ENCODE measurements at places on chromosomes 3 and 15.
A peak's percentile ranks its signal among the peaks of the same experiment; 100 is the strongest.

- no peak for DNase-seq
These were observed 6.2 kb upstream of the MYL3 start for GRCh38 chr3:46869440-46869839.

- no peak for DNase-seq
These were observed 498.6 kb upstream of the ATP11B start for GRCh38 chr3:182294696-182295095.

DNA sequence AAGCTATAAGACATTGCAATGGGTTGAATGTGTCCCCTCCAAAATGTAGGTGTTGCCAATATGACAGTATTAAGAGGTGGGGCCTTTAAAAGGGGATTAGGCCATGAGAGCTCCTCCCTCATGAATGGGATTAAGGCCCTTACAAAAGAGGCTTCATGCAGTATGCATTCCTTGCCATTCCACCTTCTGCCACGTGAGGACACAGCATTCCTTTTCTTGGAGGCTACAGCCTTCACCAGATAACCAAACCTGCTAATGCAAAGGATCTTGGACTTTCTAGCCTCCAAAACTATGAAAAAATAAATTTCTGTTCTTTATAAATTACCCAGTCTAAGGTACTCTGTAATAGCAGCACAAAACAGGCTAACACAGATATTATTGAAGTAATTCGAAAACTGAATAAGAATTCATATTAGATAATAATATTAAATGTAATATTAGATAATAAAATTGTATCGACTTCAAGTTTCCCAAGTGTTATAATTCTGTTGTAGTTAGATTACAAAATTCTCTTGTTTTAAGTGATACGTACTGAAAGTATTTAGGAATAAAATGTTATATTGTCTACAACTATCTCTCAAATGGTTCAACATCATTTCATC, 29.4 kb upstream of the ATP8B4 start:
- DNase-seq = no peak

- no peak for DNase-seq
These were observed 6.8 kb upstream of the RTP2 start for GRCh38 chr3:187709155-187709554.

DNA sequence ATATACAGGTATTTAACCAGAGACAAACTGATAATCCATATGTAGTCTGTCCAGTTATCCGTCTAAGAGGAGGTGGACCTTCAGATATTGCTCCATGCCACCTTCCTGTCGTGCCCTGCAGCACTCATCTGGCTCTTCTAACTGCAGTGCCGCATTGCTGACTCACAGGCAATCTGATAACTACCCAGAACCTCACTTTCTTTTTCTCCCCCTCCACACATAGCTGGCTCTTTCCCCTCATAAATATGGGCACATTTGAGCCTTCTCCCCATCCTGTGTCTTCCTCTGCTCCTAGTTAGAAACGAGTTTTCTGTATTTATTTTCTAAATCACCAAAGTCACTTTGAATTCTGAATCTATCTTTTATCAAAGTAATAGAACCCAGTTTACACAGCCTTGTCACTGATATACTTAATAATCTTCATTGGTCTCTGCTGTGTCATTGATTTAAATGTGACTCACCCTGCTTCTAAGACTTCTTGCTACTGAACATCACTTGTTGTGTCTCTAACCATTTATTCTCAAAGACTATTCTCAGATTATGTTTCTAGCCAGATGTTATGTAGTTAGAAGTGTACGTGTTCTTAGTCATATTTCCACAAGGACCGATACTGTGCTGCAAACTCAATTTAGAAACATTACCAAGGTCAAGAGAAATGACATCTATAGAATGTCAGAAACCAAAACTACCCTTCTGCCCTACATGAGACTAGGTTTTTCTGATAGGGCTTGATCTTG, 17.4 kb upstream of the KCNMB2 start:
- no peak for DNase-seq

DNA sequence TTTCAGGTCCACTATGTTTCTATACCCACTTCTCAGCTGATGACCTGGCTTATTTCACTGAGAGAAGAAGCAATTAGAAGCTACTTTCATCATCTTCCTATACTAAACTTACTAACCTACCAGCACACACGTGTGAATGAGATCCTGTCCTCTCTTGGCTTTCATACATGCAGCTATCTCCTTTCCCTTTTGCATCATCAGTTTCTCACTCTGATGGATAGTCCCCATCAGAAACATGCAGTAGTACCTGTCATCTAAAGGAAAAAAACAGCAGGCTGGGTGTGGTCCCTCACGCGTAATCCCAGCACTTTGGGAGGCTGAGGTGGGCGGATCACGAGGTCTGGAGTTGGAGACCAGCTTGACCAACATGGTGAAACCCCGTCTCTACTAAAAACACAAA, 237.6 kb upstream of the C2CD4B start:
- no peak for DNase-seq

DNA sequence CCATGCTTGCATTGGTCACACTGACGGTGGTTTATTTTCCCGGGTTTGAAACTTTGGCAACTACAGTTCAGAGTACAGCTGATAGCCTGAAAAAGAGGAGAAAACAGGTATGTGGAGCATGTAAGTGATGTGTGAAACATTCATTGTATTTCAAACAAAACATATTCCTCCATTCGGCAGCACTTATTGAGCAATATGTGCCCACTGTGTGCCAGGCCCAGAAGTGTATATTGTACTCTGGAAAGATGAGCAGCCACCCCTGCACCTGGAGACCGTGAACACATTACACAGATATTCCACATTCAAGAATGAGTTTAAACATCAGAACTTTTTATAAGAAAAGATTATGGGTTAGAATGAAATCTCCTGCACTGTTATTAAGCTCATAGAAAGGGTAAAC, 16.3 kb downstream of the BNC1 start:
- no peak for DNase-seq

GRCh38 chr3:50222169-50222528, 13.9 kb upstream of the GNAI2 start:
- DNase-seq = no peak

- DNase-seq = peak; percentile 28
These were observed 384.3 kb upstream of the RARB start for GRCh38 chr3:25043749-25044148.

DNA sequence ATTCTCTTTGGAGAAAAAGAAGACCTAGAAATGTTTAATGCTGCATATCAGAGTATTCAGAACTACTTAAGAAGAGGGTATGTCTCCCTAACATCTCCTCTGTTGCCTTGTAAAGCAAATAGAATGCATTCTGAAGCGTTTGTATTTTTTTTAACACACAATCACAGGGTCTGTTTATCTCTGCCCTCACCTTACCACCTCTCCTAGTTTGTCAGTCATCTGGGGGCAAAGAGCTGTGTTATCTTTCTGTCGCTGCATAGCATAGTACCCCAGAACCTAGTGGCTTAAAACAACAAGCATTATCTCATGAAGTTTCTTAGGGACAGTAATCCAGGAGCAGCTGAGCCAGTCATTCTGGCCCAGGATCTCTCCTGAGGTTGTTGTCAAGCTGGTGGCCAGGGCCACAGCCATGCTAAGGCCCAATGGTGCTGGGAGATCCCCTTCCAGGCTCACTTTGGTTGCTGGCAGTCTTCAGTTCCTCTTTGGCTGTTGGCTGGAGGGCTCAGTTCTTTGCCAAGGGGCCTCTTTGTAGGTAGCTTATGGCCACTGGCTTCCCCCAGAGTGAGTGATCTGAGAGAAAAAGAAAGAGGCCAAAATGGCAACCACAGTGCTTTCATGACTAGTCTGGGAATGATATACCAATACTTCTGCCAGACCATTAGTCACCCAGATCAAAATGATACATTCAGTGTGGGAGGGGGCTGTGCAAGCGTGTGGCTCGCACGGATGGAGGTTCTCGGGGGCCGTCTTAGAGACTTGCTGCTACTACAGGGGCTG, 17.8 kb downstream of the EDEM1 start:
- no peak for DNase-seq

GRCh38 chr15:40981186-40981585, 27.9 kb downstream of the CHAC1 start:
- DNase-seq = no peak

DNA sequence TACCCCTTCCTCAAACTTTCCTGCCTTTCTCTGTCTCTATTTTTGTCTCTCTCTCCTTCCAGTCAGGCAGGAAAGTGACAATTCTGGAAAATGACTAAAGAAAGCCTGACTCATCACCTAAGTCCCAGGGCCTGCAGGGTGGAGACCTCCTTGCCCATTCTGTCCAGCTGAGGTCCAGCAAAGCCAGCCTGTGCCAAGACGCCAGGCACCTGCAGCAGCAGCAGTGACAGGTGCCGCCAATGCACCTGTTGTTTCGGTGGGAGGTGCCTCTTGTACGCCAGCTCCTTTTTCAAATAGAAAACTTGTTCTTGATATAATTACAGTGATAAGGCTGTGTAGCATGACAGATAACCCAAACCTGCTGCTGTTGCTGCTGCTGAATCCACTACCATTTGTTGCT, 501.3 kb downstream of the NTRK3 start:
- no peak for DNase-seq

DNA sequence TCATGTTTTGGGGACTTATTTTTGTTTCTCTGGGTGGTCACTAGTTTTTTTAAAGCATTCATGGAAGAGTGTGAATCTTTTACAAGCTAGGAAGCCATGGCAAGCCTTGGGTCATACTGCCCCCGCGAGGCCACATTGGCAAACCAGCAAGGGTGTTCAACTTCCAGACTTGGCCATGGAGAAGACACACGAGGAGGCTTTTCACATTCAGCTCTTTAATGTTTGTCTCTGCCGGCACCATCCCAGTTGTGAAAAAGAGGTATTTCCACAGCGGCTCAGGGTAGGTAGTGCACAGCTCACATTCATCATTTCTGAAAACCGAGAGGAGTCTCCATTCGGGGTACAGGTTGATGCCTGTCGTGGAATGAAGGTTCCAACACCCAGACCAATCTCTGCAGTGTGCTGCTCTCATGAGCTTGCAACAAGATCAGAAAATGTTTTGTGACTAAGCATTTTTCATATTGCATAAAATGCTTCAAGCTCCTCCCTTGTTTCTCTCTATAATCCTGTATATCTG, 7.7 kb downstream of the CCR5 start:
- DNase-seq = peak; percentile 52

Measured in SK-N-SH (cell line).